Ammon's horn (tissue), 1 donor: ENCODE measurements at places on chromosomes 5 and 9.

GRCh38 chr5:67021521-67021920 is 175.1 kb downstream of the CD180 start:
- DNase-seq: no peak

- no peak for DNase-seq
Observed at GRCh38 chr9:77916410-77916819, 115.2 kb downstream of the GNAQ start.

DNA sequence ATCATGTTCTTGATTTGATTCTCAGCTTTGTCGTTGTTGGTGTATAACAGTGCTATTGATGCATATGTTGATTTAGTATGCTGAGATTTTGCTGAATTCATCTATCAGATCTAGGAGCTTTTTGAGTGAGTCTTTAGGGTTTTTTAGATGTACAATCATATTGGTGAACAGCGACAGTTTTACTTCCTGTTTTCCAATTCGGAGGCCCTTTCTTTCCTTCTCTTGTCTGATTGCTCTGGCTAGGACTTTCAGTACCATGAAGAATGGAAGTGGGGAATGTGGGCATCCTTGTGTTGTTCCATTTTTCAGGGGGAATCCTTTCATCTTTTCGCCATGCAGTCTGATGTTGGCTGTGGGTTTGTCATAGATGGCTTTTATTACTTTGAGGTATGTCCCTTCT is 100.4 kb downstream of the SGCD start:
- no peak for DNase-seq

DNA sequence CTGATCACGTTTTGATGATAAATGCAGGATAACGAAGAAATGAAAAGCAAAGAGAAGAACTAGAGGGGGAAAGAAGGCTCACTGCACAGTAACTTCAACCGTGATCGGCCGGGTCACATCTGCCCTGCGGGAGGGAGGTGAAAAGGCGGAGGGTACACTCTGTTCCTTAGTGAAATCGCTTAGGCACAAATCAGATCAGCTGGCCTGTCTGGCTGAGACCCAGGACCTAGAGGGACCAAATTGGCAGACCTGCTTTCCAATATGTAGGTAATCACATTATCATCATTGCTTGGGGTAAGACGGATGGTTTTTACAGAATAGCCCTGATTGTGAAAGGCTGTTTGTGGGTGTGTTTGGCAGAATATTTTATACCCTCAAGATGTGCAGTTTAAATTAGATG is 82.2 kb downstream of the SLC28A3 start:
- DNase-seq: no peak

DNA sequence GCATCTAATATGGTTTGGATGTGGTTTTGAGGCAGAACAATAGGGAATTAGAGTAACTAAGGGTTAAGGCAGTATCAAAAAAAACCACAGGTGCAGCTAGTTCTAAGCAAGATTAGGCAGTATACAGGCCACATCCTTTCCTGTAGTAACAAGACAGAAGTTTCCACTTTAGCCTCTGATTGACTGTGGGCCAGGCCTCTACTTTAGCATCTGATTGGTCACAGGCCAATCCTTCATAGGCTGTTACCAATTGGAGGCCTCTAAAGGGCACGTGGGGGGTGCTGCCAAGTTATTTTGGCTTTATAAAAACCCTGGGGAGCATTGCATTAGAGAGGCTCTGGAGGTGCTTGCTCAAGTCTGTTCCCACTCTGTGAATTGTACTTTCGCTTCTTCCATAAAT is 144.1 kb upstream of the ST8SIA4 start:
- DNase-seq: no peak

DNA sequence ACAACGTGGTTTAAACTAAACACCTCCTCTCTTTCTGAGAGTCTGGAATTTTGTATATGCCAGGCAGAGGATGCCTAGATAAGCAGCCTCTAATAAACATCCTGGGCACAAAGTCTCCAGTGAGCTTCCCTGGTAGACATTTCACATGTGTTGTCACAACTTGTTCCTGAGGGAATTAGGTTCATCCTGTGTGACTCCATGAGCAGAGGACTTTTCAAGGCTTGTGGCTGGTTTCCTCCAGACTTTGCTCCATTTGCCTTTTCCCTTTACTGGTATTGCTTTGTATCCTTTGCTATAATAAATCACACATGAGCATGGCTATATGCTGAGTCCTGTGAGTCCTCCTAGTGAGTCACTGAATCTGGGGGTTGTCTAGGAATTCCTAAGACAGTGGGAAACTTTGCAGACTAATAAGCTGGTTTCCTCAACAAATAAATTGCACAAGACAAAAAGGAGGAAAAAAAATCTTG is 77.4 kb downstream of the NR2F1-AS1 start:
- no peak for DNase-seq

DNA sequence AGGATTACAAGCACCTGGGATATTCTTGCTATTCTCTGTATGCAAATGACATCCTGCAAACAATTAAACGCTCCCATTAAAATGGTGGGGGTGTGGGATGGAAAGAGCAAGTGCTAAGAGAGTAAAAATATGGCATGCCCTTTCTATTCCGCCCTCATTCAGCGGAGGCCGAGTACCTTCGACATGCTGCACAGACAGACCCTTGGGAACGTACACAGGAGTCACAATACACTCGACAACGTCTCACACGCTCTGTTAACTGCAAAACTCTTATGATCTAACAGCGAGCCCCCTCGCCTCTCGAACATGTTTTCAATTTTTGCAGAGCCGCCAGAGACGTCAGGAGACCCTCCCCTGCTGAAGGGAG is 322.2 kb downstream of the CEMIP2 start:
- peak; percentile 8 for DNase-seq

DNA sequence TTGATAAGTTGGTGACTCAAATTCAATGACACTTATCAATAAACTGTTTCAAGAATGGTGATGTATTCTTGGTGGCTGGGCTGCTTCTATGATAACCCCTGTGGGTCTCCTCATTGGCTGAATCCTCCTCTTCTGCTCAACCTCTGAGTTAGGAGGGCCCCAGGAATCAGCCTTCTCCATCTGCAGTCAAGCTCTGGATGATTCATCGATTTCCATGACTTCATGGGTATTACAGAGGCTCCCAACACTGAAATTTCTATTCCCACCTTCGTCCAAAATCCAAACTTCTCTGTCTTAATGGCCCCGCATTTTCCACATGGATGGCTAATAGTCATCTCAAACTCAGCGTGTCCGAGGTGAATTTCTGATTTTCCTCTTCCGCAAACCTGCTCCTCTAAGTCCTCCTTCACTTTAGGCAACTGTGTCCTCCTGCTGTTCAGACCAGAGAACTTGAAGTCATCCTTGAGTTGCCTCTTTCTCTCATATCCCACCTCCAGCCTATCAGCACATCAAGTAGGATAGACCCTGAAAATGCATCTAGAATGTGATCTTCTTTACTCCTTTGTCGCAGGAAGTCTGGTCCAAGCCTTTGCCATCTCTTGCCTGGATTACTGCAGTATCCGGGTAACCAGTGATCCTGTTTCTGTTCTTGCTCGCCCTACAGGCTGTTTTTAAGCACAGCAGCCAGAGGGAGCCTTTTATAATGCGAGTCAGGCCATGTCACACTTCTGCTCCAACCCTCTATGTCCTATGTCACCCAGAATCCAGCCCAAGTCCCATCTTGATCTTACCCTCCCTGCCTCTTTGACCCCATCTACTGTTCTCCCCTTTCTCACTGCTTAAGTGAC is 41.4 kb upstream of the IL7R start:
- no peak for DNase-seq

- peak; percentile 54 for DNase-seq
Observed at GRCh38 chr9:34375901-34376595, 650 bp downstream of the MYORG start.

DNA sequence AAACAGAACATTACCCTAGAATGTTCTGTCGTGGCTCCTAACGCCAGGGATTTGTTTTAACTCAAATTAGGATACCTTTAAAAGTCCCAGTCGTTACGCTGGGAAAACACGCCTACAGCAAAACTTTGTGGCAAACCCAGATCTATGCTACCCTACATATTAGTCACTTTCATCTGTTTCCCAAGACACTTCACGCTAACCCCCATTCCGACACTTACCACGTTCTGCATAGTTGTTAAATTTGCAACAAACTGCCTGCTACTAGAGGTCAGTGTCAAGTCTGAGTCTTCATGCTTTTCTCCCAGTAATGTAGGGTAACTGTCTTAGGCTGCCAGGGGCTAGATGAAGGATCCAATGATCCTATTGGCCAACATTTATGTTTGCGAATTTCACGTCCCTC is 140.3 kb downstream of the RASEF start:
- no peak for DNase-seq

DNA sequence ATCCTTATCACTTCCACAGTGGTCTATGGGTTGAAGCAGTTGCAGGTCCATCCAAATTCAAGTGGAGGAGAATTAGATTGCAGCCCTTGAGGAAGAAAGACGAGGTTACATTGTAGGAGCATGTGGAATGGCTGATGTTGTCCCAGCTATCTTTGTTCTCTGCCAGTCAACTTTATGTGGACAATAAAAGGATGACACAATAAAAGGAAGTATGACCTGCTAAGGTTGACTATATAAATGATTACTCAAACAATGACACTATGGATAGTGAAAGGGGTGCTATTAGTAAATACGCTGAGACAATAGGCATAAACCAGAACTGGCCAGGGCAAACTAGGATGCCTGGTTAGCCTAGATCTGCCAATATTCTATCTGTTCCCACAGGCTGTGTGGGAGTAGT is 12.8 kb upstream of the ZNF618 start:
- DNase-seq: no peak

- DNase-seq: no peak
Observed at GRCh38 chr5:123176938-123177275, 87.9 kb downstream of the PRDM6 start.

- DNase-seq: peak; percentile 25
Observed at GRCh38 chr5:76372323-76373054, 30.6 kb upstream of the IQGAP2 start.

DNA sequence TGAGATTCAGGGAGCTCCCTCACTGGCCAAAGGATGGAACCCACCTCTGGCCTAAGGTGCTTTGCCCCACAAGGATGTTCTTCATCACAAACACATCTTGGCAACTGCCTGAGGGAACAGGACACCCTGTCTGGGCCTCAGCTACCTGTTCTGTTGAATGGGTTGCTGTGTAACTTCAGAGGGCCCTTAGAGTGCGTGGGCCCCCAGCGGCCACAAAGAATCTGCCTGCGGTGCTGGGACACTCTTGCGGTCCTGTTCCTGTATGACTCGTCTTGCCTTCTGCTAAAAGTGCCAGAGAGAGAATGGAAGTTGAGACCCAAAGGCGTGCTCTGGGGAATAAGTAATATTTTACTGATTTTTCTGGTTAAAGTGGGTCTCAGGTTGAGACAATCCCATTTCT is 14.1 kb upstream of the RPL26L1 start:
- DNase-seq: no peak

GRCh38 chr5:96984506-96985192 is 48.8 kb downstream of the LNPEP start:
- no peak for DNase-seq

DNA sequence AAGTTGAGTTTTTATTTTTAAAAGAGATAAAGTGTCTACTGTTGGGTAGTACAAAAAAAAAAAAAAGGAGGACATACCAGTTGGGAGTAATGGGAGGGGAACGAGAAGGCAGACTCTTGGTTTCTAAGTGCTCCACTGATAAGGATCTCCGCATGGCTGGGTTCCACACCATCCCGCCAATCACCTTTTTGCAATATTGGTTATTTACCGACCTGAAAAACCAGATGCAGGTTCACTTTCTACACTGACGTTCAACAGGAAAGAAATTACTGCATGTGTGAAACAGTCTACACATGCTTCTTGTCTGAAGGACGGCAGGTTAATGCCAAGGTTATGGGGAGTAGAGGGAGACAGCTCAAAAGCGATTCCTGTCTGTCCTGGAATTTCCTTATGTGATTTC is 75.5 kb downstream of the PTPN3 start:
- DNase-seq: no peak

DNA sequence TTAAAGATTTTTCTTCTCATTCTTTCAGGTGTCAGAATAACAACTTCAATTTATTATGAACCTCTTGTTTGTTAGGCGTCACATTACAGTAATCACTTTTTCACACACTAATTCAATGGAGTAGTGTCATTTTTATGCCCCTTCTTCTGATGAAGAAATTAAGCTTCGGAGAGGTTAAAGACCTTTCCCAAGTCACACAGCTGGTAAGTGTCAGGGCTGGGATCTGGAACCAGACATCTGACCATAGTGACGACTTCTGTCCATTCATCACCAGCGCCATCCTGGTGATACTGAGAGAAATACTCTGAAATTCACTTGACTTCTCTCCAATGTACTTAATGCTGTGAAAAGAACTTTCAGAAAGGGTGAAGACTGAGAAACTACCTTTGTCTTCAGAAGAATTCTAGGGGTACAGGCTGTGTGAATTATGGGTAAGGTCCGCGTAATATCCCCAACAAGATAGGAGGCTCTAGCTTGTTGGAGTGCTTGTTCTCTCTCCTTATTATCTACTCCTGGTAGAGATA is 173.8 kb downstream of the GAS1 start:
- DNase-seq: no peak

GRCh38 chr5:82620957-82621600 is 342.9 kb upstream of the RPS23 start:
- no peak for DNase-seq

- DNase-seq: no peak
Observed at GRCh38 chr5:96690861-96691260, 28.7 kb downstream of the CAST start.

- DNase-seq: peak; percentile 33
Observed at GRCh38 chr9:83706676-83707517, 861 bp downstream of the UBQLN1 start.

DNA sequence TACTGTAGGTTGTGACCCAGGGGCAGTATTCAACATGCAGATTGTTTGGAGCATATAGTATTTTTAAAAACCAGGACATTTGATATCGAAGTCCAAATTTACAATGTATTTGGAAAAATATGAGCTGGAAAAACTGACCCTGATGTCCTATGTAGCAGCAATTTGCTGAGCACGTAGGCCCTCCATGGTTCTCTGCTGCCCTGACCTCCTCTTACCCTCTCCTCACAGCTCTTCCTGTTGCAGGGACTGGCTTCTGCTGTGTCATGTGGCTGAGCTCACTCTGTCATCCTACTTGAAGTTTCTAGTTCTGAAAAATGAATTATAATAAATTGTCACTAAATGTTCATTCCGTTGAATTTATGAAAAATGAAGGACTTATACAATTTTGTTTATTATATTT is 4.1 kb upstream of the ASPN start:
- DNase-seq: no peak

GRCh38 chr5:93622240-93622885 is 39.3 kb downstream of the NR2F1 start:
- DNase-seq: peak; percentile 76

GRCh38 chr5:158739951-158740757 is 359.6 kb downstream of the EBF1 start:
- no peak for DNase-seq

DNA sequence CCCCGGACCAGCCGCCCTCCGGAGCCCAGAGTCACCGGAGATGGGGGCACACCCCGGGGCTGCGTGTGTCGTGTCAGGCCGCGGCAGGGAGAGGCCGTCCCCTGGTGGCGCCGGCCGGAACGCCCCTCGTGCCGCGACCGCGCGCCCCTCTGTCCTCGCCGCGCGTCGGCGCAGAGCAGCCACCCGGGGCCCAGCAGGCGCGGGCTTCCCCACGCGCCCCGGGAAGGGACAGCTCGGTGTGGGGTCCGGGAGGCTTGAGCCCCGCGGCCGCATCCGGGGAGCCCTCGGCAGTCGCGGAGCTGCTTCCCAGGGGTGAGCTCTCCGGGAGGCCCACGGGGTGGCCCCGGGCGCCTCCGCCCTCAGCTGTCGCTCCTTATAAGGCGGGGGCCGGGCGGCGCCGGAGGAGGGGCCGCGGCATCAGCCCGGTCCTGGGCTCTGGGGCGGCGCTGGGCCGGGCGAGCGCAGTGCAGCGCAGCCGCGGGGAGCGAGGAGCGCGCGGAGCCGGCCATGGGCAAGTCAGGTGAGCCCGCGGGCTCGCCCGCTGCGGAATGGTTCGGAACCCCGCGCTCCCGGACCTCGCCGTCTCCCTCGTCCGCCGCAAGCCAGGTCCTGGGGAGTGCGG is at the start of gene GLIPR2:
Gene GLIPR2, plus strand, starts transcription at position 462 of the 622 bp plus-strand sequence. Its CDS starts 46 bp downstream, at position 508.
- DNase-seq: peak; percentile 81
